ENCODE measurements at places on chromosomes 2 and 18.

DNA sequence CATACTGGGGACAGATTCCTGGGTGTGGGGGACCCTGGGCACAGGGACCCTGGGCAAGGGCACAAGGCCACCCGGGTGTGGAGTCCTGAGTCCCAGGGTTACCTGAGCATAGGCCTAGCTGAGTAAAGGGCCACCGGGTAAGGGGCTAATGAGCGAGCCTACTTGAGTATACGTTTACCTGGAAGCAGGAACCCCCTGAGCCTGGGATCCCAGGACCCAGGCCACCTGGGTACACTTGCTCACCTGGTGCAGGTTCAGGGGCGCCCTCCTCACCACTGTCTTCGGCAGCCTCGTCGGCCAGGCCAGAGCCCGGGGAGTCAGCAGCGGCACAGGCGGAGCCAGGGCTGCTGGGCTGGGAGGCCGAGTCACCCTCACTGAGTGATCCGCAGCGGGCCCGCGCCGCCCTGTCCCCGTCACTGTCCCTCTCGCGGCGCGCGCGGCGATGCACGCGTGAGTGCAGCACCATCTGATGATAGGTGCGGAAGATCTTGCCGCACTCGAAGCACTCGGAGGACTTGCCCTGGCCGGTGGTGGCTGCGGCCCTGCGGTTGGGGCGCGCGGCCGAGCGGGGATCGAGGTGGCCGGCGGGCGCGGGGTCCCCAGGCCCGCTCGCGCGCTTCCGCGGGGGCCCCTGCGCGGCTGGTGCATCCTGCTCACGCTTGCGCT, 53.9 kb downstream of the ZNF516 start:
- DNase-seq = no peak

DNA sequence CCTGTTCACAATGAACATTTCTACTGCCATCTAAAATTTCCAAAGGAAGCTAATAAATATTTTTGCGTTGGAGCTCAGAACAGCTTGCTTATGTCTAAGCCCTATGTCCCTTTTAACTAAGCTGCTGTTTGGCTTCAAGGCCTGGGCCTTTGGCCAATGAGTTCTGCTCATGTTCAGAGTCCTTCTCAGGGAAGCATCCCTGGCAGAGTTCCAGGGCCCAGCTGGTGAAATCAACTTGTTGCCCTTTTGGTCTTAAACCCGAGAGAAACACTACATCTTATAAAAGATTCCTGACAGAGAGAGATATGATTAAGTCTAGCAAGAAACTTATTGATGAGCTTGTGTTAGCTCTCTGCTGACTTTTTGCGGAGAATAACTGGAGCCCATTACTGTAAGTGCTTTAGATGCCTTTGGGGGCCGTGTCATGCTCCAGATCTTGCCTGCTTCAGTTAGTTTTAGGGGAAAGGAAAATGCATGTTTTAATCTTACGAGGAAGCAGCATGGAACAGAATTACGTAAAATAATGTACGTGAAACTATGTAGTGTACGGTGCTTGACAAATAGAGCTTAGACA, 102.5 kb upstream of the NOSTRIN start:
- no peak for DNase-seq

- no peak for DNase-seq
Measured at GRCh38 chr18:39666541-39666940, 2100.9 kb upstream of the CELF4 start.

DNA sequence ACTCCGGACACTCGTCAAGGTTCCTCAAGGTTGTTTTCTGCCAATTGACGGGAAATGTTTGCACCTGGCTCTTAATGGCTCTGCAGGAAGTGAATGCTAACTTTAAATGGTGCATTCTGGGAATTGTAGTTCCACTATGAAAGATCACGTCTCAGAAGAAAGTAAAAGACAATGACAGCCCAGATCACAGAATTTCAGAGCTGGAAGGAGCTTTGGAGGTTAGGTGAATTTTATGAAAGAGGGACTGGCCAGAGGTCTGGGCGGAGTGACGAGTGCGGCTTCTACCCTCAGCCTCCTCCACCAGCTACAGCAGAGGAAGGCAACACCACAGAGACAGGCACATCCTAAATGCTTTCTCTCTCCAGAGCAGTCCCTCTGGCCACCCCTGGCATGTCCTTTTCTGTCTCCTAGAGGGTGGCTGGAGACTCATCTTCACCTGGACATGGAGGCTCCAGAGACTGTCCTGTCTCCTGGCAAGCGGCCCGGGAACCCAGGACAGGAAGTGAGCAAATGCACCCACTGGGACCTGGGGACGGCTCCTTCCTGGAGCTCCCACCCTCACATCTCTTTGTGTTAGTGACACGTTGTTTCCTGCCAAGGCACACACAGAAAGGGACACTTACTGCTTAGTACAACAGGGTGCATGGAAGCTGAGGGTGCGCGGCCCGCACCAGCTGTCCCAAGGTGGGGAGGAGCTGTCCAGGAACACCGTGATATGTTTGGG, 19.4 kb downstream of the THAP4 start:
- DNase-seq = no peak

DNA sequence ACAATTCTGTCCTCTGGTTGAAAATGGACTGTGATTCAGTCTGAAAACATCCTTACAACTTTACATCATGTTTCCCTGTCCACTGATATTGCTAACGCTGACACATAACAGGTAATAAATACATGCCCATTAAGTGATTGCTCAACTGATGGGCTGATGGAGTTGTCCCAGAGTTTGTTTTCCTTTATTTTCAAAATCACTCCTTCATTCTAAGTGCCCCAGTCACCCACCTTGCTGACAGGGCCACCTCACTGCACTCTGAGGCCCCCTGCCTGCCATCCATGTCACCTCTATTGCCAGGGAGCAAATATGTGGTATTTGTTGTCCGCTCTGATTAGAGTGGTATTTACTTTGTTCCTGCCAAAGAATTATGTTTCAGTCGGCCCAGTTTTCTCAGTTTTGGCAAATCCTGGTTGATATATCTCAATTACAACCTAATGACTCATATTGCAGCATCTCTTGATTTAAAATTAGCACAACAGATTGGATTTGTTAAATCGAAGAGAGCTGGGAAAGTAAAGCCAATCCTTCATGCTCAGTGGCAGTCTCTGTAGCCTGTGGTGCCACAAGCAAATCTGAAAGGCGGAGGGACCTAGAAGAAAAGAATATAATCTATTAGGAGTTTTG, 105.1 kb downstream of the RDH14 start:
- no peak for DNase-seq

GRCh38 chr2:65504814-65505697, 72.7 kb upstream of the SPRED2 start:
- no peak for DNase-seq

DNA sequence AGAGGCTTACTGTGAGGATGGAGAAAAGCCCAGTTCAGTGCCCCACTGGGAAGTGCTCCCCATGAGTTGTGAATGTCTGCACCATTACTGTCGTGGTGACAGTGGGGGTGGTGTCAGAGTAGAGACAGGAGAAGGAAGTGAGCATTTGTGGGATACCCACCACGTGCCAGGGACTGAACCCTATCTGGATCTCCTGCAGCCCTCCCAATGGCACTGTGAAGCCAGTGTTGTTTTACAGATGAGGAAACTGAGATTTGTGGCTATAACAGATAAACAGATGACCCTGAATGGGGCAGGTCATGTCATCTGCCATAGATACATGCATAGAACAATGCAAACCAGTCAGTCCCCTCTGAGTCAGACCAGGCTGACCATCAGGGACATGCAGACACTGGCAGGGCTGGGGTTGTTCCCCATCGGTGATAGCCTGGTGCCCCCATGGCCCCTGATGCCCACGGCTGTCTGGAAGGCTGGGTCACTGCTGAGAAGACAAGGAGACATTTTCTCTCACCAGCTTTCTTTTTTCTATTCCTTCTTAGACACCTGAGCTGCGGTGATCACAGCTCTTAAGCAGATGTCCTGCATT, 60.8 kb downstream of the EMILIN2 start:
- DNase-seq = no peak

- DNase-seq = no peak
Measured at GRCh38 chr2:128032092-128032491, 4.2 kb upstream of the SAP130 start.

DNA sequence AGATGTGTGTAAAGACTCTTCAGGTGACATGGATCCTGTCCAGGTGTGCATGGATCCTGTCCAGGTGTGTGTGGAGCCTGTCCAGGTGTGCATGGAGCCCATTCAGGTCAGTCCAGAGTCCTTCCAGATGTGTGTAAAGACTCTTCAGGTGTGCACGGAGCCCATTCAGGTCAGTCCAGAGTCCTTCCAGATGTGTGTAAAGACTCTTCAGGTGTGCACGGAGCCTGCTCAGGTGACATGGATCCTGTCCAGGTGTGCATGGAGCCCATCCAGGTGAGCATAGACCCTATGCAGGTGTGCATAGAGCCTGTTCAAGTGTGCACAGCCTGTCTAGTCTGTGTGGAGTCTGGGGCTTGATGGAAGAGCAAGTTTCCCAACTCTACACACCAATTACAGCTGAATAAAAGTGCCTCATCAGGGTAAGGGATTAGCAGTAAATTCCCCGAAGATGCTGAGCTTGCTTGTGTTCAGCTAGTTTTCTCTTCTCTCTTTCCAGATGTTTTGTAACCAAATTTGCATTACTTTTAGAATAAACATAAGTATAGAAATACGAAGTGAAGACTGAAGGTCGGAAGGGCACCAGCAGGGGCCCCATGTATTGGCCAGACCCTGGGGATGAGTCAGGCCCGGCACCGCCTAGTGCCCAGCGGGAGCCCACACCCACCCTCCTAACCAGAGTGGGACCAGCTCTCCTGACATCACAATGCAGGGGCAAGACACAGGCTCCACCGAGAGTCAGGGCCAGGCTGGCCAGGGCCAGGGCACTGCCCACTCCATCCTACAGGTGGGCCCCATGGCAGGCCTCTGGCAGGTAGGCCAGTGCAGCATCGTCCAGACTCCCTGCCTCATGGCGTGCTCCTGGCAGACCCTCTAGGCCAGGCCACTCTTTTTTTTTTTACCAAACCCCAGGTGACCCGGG, 38.6 kb upstream of the GPC1 start:
- DNase-seq = no peak

GRCh38 chr2:156379071-156379470, 46.5 kb upstream of the NR4A2 start:
- no peak for DNase-seq

DNA sequence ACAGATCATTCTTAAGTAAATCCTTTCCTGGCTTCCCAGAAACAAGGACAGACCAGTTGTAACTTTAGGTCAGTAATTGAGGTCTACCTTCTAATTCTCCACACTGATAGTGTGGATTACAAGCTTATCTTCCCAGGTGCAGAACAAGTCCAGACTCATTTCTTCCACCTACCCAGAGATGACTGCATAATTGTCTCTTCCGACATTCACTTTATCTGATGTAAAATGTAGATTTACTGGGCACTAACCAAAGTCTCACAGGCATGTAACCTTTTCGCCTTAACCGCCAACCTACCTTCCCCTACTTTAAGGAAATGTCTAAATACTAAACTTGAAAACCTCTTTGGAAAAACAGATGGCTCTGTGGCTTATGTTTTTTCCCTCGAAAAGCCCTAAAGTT, 96.2 kb downstream of the NCK2 start:
- no peak for DNase-seq

DNA sequence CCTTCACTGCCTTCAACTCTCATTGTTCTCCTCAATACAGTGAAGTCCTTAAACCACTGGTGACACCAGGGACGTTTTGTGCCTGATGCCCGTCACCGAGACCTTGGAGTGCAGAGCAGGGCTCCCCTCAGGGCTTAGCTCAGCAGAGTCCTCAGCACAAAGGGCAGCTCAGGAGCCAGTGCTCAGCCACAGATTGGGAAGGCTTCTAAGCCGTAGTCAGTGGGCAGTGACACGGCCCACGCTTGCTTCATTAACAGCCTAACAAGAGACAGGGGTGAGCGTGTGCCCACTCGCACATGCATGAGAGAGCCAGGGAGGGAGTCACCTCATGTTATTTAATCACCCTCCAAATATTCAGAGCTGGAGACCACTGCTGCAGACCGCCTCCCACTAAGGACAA, 137.5 kb downstream of the SH3RF3 start:
- no peak for DNase-seq

DNA sequence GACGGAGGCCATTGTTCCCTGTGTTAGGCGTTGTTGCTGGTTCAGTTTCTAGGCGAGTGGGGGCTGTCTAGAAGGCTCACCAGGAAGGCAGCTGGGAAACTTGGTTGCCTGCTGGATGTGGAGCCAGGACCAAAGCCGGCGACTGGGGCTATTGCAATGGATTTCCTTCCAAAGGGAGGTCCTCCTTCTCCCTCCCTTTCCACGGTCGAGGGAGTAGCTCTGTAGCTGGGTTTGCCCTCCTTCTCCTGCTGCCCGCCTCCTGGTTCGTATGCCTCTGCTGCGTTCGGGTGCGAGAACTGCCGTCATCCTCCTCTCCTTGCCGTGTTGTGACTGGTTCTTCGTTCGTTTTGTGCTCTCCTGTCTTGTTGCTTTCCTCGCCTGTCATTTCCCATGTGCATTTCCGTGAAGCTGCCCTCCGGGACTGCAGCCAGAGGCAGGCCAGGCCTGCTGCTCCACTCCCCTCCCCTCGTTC, 203.4 kb downstream of the NEDD4L start:
- DNase-seq = no peak

- DNase-seq = no peak
Measured at GRCh38 chr2:100642425-100642824, 79.6 kb downstream of the PDCL3 start.

DNA sequence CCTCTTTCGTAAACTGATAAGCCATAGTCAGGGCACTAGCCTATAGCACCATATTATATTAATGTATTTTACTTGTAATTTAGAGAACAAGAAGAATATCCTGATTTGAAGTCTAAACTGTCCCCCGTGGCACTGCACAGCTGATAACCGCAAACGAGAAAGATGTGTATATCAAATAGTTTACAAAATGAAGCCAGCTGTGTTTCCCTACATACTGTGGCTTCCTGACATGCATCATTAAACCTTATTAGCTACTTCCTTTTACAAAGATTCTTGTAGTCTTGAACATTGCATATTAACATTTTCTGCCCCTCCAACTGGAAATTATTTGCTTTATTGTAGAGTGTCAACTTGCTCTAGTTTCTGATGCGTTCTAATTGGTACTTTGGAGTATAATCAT, 153.5 kb upstream of the NFATC1 start:
- no peak for DNase-seq

DNA sequence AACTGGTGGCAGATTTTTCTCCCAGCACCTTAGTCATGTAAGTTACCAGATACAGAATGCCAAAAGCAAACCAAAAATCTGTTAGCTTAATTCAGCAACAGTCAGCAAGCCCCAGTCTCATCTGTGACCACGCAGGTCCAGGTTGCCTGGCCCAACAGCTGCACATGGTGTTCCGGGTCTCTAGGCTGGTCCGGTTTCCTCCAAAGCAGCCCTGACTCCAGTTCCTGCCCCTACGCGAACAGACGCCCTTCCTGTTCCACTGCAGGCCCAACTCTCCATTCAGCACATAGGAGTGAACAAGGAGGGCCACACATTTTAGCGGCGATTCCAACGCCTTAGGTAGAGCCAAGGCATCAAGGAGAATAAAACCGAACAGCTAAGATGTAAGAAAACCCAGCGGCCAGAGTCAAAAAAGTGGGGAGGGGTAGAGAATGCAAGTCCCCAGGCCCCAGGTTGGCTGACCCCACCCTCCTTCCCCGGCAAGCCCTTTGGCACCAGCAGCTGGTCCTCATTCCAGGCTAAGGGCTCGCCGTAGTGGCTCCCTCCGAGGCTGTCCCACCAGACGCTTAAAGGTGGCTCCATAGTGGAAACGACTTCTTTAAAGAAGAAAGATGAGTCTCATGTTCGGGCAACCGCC, 1.5 kb downstream of the STK25 start:
- no peak for DNase-seq
